ENCODE measurements at places on chromosomes 7 and 10.
A peak's percentile ranks its signal among the peaks of the same experiment; 100 is the strongest.

GRCh38 chr10:21014141-21014540, 117.0 kb upstream of the NEBL start:
- DNase-seq, result no peak

DNA sequence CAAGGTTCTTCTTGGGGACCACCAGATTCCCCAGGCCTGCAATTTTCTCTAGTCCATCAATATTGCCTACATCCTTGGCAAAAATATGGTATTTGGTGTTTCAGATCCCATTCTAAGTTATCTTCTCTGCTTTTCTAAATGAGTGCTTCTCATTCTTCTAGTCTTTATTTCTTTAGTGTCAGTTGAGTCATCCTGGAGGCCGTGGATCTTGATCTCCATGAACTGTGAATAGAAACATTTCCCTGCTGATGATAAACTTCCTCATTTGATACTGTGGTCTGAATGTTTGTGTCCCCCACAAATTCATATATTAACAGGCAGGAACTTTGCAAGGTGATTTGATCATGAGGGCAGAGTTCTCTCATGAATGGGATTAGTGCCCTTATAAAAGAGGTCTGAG, 779.3 kb downstream of the INHBA start:
- no peak for DNase-seq

- no peak for DNase-seq
Measured at GRCh38 chr10:71277914-71278665, 41.0 kb upstream of the SLC29A3 start.

- DNase-seq, result no peak
Measured at GRCh38 chr10:12422189-12422588, 72.8 kb downstream of the CAMK1D start.

- DNase-seq, result no peak
Measured at GRCh38 chr7:119026391-119026790, 801.9 kb downstream of the ANKRD7 start.

DNA sequence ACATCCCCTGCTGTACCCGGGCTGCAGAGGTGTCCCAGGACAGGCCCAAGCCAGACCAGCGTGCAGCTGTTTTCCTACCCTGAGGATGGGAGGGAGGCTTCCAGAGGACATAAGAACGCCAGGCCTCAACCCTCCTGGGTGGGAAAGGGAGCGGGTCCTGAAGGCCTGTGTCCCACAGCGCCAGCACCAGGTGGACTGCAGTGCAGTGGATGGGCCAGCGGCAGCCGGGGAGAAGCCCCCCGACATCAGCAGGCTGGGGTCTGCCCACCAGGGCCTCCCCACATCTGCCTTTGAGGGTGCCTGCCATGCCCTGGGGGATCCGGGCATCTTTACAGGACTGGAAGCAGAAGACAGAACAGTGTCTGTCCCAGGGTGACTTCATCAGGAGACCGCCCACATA, 22.8 kb upstream of the ZNF716 start:
- no peak for DNase-seq

DNA sequence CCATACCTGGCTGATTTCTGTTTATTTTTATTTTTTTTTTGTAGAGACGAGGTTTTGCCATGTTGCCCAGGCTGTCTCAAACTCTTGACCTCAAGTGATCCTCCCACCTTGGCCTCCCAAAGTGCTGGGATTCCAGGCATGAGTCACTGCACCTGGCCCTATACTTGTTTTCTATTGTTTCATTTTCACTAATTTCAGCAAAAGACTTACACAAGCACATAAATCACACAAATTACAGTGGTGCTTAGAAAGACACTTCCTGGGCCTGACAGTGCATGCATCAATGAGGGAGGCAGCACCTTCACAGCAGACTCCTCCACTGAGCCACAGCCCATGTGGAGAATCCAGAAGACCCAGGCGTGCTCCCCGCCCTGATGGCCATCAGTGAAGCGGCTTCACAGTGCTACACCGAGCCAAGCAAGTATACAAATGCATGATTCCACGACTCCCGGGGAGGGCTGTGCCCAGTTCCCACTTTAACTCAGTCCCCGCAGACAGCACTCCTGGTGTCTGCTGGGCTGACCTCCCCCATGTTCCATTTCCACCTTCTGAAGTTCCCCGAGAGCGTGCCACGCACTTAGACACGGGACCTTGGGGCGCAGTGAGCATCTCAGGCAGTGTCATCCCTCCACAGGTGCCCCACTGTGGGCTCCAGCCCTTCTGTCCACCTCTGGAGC, 20.6 kb downstream of the PITRM1 start:
- no peak for DNase-seq

GRCh38 chr10:29600067-29600466, 34.7 kb downstream of the SVIL start:
- no peak for DNase-seq

DNA sequence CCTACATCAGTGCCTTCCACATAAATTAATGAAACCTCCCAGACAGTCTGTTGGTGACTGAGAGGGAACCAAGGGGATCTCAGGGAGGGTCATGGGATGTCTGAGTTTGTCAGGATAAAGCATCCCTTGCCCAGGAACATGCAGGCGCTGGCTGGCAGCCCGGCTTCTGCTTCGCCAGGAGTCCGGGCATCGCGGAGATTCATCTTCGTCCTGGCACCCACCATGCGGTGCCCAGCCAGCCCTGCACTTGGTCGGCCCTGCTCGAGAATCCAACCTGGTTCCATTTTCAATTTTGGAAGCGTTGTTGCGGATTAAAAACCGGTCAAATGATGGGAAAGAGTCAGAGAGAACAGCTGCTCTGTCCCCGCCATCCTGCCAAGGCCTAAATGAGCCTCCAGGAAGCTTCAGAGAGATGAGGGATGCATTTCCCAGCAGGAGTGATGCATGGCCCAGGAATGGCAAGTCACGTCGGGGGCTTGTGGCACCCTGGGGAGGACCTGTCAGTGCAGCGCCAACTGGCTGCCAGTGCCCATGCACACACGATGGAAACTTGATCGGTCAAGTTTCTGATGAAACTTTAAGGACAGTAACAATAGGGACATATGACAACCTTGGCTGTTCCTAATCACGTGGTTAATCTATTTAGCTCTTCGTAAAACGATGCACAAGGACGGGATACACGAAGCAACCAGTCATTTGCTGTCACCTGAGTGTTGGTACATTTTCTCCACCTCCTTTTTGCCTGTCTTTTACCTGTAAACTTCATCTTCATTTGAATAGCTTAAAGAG, 260.8 kb upstream of the MKI67 start:
- DNase-seq, result no peak

- no peak for DNase-seq
Measured at GRCh38 chr10:88783724-88784123, 18.8 kb upstream of the LIPM start.

GRCh38 chr10:553233-553632, 136.2 kb downstream of the DIP2C start:
- DNase-seq, result no peak

GRCh38 chr7:34036051-34036920, 130.9 kb downstream of the BMPER start:
- DNase-seq, result no peak

DNA sequence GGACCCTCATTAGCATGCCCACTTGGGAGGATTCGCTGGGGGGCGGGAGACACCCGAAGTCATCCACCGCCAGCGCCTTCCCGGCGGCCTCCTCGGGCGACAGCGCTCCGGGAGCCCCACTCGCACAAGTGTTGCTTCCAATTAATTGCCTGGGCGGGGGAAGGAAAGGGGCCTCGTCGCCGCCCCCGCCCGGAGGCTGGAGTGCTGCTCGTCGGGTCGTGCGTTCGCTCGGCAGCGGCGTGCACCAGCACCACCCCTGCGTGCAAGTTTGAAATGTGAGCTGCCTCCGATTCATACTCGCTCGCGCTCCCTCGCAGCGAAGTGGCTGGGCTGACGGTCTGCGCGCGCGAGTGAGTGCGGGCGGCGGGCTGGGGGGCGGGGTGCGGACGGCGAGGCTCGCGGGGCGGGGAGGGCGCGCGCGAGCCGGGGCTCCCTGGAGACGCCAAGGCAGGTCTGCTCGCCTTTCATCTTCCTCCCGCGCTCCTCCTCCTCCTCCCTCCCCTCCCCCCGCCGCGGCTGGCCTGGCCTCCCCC, 104.6 kb upstream of the PPIF start:
- DNase-seq, result no peak

GRCh38 chr10:75049316-75050148, 61.9 kb upstream of the SAMD8 start:
- DNase-seq, result no peak

DNA sequence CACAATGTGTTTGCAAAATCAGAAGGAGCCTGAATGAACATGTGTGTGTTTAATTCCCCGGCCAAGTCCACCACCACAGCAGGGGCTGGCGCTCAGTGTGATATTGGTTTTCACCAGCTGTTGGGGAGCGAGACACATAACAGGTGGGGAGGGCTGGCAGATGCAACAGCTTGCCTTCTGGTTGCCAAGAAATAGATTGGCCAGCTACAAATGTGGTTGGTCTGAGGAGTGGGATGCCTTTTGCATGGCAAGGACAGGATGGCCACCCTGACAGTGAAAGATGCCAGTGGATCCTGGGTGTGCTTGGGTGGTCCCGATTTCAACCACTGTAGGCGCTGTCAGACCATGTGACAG, 292.5 kb upstream of the FZD8 start:
- DNase-seq, result no peak

DNA sequence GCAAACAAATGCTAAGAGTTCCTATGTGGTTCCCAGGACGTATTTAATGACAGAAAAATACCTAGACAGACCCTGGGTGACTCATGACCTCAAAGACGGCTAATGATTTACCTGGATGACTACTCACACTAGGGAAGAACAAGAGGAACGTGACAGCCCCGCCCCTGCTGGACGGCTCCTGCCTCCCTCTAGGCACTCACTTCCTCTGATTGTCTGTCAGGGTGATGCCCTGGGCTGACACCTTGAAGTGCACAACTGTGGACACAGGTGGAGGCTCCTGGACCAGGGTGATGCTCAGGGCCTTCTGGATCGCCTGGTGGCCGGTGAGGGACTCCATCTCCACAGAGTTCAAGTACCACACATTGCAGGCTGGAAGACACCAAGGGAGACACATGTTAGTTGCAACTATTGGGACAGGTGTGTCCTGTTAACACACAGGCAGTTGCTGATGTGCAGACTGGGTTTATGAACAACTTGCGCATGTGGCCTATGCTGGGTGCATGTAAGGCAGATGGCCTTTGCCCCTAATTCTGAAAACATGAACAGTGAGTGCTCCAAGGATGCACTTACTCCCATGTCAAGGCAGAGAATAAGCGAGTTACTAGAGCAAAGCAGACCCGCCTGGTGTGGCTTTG, 298.3 kb downstream of the TNS3 start:
- no peak for DNase-seq

- DNase-seq, result peak; percentile 9
Measured at GRCh38 chr10:50508315-50509051, 115.3 kb downstream of the SGMS1 start.

GRCh38 chr7:105278565-105278964, 110.2 kb downstream of the SRPK2 start:
- no peak for DNase-seq

DNA sequence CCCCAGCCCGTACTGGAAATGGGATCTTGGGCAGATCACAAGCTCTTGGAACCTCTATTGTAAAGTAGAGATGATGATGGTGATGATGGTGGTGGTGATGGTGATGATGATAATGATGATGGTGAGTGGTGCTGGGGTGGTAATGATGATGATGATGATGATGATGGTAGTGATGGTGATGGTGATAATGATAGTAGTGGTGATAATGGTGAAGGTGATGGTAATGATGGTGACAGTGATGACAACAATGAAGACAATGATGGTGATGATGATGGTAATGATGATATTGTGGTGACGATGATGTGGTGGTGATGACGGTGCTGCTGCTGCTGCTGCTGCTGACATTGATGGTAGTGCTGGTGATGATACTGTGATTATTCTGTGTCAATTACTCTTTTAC, 91.0 kb upstream of the AFAP1L2 start:
- DNase-seq, result no peak

- no peak for DNase-seq
Measured at GRCh38 chr10:95861386-95861785, 46.4 kb upstream of the CC2D2B start.

GRCh38 chr10:113126229-113127201, 176.5 kb downstream of the TCF7L2 start:
- no peak for DNase-seq

DNA sequence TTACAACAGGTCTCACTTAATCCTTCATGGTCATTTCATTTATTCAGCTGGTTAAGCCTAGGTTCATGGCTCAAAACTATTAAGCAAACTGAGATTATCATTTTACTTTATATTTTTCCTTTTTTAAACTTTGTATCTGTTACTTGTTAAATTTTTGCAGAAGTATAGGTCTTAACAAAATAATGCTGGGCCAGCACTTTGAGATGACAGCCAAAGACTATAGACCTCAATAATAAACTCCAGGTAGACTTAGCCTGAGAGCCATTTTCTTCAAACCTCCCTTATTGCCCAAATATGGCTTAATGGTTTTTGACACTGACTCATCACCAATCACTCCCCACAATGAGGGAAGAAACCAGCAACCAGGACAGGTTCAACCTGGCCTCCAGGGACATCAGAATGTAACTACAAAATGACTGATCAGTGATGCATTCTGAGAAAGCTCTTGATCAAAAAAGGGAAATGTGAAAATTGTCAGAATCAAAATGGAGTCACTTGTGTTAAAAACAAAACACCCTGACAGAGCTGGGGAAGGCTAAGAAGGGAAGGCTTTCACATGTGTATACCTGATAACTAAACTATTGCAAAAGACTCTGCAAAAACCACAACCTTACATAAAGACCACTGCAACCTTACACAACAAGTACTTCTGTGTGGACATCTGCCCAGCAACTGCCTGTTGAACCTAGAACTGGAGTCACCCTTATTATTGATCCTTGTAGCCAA, 2.1 kb upstream of the CCDC126 start:
- peak; percentile 4 for DNase-seq

DNA sequence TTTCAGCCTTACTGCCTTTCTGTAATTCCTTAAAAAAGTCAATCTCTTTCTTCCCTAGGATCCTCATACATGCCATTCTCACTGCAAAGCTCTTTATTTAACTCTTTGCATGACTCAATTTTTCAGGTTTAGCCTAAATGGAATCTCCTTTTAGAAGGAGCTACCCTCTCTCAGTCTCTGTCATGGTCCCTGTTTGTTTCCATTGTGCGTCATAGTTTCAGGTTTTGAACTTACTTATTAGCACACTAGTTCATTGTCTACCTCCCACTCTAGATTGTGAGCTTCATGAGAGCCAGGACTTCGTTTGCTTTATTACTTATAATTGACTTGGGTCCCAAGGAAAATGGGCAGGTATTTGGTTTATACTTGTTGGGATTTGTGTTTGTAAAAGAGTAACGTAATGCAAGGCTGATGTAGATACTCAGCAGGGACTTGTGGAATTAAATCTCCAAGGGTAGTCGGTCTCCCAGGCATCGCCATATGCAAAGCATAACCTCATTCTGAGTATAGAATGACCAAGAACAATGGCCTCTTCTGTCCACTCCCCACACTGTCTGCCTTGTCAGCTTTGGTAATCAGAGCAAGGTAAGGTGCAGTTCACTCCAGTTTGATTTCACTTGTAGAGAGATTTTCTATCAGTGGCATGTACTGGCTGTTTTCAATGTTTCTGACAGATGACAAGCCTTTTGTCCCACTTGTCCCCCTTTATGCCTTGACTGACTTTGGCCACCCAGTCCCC, 252.0 kb downstream of the SORCS3 start:
- no peak for DNase-seq

GRCh38 chr10:62581351-62581750, 207.2 kb downstream of the ZNF365 start:
- DNase-seq, result no peak

All from activated T-helper 1 cell treated with anti-CD3 and anti-CD28 coated beads, Interleukin-2, amount 50 U/mL, for 16 hours (primary cell).